ENCODE measurements at places on chromosomes 1 and 21.

DNA sequence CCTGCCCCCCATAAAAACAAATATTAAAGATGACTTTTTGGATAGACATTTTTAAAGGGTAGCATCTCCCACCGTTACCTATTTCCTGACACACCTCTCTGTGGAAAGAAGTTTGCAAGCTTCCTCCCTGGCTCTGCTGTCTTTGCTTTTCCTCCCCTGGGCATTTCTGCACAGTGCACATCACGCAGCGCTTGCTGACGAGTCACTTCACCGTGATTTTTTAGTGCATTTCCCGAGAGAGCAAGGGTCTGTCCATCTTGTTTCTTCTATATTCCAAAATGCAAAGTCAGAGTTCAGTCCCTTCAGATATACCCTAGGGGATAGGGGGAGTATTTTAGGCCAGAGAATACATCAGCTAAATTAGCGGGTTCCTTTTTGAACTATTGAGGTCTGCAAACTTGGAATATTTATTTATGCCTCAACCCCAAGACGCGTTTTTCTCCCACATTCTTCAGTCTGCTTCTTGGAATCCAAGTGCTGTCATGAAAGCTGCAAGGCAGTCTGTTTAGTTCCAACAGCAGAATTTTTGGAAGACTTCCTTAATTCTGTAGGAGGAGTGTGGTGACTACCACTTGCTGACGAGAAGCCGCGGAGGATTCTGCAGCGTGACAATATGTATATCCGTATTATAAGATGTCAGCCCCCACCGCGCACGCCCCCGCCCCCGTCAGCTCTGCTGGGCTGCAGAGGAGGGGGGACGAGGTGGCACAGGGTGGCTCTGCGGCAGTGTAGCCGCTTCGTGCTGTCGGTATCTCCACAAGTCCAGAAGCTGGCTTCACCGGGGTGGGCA is 22.4 kb downstream of the SMYD2 start:
- DNase-seq = no peak

DNA sequence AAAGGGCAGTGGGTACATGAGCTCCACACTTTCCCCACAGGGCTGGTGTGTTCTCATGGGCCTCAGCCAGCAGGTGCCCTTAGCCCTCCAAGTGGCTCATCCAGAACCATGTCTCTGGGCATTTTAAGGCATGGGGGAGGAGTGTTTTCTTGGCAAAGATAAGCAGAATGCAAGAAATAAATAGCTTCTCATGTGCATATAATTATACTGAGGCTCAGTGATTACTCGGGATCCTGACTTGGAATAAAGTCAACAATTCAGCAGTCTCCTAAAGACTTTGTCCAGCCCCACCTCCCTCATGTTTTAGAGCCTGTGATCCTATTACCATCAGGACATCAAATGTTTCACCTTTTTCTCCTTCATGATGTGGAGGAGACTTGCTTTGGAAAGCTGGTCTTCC is 92.7 kb upstream of the COG2 start:
- no peak for DNase-seq

DNA sequence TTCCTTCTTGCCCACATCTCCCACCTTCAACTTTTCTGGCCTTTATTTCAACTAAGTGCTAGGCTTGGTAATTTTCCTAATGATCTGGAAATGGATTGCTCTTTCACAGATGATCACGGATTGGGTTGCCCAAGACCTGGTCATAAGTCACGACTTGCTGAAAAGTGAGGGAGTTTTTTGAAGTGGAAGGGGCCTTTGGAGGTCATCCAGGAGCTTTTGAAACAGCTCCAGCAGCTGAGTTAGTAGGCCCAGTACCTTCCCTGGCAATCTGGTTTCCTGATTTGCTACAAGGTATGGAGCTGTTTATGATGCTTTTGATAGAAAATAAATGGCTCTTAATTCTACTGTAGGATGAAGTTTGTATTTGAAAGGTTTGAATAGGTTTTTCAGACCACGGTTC is 20.4 kb downstream of the GREM2 start:
- DNase-seq = no peak

- no peak for DNase-seq
These were observed 13.8 kb downstream of the TMEM51 start for GRCh38 chr1:15167386-15167785.

- no peak for DNase-seq
These were observed 79.9 kb downstream of the DMRTA2 start for GRCh38 chr1:50343323-50343722.

DNA sequence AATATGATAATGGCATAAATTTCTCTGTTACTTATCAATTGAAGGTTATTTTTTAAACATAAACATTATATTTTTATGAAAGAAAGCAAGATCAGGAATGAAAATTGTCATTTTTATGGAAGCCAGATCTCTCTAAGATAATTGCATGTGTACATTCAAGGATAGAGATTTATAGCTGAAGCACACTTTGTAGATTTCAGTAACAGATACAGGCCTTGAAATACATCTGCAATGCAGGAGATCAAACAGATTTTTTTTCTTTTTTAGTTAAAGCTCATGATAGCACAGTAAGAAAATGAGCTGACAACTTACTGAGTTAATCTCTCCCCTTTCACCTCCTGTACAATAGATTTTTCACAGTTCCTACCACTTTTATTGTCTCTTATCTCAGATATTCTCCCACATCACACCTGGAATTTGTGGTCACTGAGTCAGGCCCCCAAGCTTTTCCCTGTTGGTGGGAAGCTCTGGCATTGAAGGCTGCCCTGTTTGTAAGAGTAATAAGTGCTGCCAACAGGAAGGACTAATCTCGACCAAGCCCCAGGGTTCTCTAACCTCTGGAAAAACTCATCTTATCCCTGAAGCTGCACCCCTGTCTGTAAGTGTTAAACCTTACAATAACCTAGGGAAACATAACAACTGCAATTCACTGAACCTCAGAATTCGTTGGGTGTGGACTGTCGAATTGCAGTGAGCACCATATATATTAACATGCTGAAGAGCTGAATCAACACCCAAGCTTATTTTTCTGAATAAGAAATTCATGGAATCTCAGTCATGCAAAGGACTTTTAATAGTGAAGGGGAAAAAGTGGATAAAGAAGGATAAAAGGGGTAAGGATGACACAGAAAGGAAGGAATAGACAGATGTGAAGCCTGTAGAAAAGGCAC is 599.0 kb downstream of the LMO4 start:
- no peak for DNase-seq

GRCh38 chr1:110523011-110523410 is 4.0 kb upstream of the KCNA10 start:
- DNase-seq = no peak

- DNase-seq = no peak
These were observed 167.2 kb downstream of the APP start for GRCh38 chr21:26003404-26003803.

DNA sequence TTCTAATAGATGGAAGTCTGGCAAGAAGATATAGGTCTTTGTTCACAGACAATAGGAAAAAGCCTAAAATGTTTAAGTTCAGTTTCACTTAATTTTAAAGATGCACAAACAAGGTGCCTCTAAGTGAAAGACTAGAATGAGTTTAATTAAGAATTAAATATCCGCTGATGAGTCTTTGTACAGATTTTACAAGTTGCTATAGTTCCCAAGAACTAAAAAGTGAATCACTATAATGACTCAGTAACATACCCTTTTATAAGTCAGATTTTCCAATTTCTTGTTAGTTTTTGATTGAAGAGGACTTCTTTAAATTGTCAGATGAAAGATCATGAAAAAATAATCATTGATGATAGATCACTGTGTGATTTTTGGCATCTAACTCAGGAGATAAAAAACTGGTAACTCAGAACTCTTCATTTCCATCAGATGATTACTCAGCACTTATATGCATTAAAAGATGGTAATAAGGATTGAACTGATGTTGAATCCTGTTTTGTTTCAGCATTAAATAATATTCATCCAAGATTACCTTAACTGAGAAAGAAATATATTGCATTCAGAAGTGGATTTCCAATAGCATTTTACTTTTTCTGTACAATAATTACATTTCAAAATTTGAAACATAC is 59.0 kb upstream of the ST6GALNAC3 start:
- no peak for DNase-seq

GRCh38 chr1:164651351-164651951 is 92.5 kb downstream of the PBX1 start:
- no peak for DNase-seq

DNA sequence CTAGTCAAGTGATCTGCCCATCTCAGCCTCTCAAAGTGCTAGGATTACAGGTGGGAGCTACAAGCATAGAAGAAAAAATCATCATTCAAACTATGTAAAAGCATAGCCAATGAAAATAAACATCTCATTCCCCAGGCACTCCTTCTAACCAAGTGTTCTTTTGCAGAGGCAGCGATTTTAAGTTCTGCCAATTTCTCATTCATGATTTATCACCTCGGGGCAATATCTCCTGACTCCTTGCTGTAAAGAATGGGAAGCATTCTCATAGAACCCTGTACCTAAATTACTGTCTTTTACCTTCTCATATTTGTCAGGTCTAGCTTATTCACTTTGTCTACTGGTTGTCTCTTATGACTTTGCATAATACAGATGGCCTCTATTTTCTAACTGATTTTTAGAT is 32.5 kb upstream of the IVNS1ABP start:
- no peak for DNase-seq

DNA sequence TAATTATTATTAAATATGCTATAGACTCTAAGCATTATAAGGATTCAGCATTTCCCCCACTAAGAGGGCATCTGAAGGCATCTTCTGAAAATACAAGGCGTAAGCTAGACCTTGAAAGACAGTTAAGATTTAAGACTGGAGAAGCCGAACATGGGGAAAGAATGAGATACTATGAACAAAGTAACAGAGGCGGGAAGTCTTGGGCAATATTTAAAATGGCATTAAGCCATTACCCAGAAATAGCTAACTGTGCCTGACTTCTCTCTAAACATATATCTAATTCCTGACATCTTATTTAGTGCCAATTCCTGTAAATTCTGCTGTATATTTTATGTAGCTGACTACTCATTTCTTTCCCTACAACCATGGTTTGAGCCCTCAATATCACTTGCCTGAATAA is 20.9 kb downstream of the DPH5 start:
- DNase-seq = no peak

- DNase-seq = no peak
These were observed 163.4 kb downstream of the CYYR1 start for GRCh38 chr21:26409735-26410134.

DNA sequence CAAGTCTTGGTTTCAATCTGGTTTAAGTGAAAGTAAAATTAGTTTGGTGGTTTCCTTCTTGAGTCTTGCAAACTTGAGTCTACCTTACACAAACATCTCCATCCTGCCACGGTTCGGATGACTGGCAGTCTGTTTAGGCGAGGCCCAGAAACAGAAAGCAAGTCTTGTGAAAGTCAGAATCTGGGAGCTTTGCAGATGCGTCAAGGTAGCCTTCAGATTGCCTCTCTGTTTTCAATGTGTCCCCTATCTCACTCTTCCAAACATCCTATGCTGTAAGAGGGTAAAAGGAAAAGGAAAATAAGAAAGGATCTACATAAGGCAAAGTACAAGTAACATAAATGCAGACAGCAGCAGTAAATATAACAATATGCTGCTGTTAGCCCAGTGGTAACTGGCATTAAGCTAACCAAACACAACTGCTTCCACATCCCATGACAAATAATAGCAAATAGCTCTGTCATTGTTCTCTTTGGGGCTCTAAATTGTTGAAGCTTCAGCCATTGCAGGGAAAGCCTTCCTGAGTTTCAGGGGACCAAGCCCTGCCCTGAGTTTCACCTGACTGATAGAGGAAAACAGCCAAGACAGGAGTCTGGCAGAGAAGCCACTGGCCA is 26.2 kb upstream of the C1orf105 start:
- no peak for DNase-seq

DNA sequence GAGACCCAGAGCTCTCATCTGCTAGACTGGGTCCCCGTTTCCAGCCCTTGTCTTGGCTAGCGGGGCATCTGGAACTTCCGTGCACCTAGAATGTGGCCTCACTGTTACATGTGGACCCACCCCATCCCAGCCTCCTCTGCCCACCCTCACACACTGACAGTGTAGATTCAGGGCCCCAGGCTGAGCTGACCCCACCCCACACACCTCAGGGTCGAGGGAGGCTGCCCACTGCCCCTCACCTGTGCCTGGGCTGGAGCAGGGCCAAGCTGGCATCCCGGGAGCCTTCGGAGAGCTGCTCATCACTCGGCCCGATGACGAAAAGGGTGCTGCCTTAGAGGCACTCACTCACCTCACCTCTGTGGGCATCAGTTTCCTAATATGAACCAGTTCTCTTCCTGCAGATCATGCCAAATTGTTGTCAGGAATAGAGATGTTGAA is 11.1 kb downstream of the ACOT11 start:
- no peak for DNase-seq

GRCh38 chr1:118659646-118660045 is 328.5 kb downstream of the TBX15 start:
- no peak for DNase-seq

DNA sequence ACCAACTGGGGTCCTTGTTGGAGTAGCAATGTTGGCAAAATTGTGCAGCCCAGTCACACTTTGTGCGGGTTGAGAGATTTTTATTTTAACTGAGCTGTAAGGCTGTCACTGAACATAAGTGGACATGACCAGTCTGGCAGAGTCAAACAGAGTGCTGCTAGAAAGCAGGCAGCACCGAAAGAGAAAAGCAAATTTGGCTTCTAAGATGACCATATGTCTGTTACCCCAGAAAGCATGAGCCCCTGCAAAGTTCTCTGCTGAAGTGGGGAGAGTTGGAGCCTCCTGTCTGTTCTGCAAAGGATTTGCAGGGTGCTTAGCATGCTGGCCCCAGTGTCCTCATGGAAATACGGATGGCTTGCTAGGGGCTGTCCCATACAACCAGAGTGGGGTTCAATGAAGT is 220.4 kb downstream of the PBX1 start:
- DNase-seq = no peak

DNA sequence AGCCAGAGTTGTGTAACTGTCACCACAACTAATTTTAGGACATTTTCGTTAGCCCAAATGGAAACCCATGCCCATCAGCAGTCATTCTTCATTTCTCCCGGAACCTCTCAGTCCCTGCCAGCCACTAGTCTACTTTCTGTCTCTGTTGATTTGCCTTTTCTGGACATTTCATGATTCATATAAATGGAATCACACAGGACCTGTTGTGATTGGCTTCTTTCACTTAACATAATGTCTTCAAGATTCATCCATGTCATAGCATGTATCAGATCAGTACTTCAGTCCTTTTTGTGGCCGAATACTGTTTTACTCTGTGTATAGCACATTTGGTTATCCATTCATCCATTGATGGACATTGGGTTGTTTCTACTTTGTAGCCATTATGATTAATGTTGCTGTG is 7.1 kb downstream of the SLC66A1 start:
- DNase-seq = no peak

- no peak for DNase-seq
These were observed 717 bp upstream of the BATF3 start for GRCh38 chr1:212700223-212700891.

All from HFF-Myc (cell line).